Activated gamma-delta T cell (primary cell): ENCODE measurements at places on chromosomes 11 and 22.

- no peak for DNase-seq
Measured at GRCh38 chr11:96361778-96362177, 18.8 kb upstream of the MAML2 start.

DNA sequence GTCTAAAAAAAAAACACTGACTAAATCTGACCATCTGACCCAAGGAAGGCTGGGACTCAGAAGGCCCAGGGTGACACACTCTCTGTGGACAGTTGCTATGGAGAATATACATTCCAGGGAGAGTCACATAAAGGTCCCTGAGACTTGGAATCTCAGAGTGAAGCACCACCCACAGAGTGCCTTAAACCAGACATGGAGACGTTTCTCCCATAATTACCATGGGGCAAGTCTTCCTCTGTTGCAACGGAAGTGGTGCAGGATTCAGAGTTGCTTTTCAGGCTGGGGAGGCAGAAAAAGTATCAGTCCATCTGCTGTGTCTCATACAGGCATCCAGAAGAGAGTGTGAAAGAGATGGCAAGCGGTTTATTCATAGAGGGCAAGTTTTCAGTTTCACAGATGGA is 58.7 kb upstream of the SLN start:
- no peak for DNase-seq

DNA sequence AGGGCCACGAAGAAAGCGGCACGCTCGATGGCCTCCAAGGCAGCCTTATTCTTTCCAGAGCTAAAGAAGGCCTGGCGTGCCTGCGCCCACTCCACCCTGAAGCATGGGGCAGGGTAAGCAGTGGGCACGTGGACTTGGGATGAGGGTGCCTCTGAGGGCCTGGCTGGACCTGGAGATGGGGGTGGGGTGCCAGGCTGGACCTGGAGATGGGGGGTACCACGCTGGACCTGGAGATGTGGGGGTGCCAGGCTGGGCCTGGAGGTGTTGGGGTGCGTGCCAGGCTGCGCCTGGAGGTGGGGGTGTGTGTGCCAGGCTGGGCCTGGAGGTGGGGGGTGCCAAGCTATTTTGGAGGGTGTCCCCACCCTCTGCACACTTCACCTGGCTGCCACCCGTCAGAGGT is 5.3 kb downstream of the CPT1B start:
- DNase-seq, result no peak

DNA sequence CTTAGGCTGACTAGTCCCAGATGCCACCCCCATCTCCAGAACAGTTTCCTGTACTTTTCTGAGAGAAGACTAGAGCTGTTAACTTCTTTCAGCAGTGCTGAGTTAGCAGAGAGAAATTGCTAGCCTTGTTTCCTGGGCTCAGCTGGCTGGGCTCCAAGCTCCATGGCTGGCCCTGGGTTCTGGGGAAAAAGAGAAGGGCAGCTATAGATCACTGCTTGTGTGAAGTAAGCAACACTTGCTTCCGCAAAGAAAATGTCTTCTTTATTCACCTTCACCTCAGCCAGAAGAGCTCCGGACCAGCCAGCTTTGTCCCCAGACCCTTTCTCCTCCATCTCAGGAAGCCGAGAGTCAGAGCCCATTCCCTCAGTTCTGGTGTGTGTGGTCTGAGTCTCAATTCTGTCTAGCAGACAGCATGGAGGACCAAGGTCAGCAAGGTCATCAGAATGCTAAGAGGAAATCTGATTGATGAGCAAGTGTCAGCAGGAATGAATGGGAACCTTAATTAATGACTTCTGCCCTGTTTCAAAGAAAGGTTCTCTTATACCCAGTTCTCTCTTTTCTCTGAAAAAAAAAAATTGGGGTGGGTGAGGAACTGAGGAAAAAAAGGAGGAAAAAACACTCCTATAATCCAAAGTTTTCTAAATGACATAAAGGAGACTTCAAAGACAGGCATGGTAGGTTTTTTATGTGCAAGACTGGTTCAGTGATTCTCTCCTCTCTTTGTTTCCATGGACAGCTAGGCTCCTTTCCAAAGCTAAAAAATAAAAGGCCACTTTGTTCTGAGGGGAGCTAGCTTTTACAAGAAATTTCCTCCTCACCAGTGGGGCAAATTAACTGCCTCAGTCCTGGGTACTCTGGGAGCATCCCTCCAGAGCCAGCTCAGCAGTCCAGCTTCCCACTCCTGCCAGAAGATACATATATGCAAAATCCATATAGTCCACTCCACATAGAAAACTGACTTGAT is 63.6 kb upstream of the FAM181B start:
- no peak for DNase-seq

DNA sequence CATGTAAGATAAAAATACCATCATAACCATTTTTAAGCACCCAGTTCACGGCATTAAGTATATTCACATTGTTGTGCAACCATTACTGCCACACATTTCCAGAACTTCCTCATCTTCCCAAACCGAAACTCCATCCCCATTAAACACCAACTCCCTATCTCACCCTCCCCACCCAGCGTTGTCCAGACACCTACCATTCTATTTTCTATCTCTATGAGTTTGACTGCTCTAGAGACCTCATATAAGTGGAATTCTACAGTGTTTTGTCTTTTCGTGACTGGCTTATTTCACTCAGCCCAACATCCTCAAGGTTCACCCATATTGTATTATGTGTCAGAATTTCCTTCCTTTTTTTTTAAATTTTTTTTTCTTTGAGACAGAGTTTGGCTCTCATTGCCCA is 45.2 kb downstream of the PPFIA1 start:
- DNase-seq, result no peak

- no peak for DNase-seq
Measured at GRCh38 chr22:45628515-45628914, 43.1 kb upstream of the ATXN10 start.

DNA sequence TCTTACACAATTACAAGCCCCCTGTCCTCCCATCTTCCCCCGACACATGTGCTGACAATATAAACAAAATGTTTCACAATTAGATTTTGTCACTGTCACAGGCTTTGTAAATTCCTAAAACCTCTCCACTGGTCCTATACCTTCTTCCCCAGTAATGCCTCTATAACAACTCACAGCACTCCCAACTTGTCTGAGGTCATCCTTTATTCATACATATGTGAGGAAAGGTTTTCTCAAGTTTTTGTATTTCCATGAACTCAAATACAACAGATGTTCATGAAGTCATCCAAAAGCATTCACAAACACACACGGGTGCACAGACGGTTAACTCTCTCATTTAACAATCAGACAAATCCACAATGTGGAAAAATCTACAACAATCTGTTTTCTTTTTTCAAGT is 1.9 kb downstream of the OR52H1 start:
- no peak for DNase-seq

GRCh38 chr11:111269146-111269868 is 23.8 kb downstream of the POU2AF2 start:
- no peak for DNase-seq

- no peak for DNase-seq
Measured at GRCh38 chr11:82901922-82902485, 468 bp downstream of the DDIAS start.

DNA sequence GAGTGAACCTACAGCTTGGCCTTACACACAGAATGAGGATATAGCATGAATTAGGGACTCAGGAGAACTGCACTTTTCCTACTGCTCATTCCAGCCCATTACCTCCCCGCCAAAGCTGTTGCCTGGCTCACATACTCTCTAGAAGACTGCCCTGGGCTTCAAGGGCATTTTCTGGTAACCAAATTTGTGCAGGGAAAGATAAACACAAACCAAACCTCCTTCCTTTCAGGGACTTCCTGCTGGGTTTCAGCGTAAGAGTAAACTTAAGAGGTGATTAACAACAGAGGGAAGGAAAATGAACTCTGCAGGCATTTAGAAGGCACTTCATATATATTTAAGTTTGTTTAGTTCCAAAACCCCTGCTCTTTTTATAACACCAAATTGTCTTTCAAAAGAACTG is 194.9 kb downstream of the SWAP70 start:
- no peak for DNase-seq
